ENCODE measurements at places on chromosomes 7 and 10.

GRCh38 chr10:112360308-112361270 lies 13.3 kb upstream of the ACSL5 start:
- DNase-seq = no peak

DNA sequence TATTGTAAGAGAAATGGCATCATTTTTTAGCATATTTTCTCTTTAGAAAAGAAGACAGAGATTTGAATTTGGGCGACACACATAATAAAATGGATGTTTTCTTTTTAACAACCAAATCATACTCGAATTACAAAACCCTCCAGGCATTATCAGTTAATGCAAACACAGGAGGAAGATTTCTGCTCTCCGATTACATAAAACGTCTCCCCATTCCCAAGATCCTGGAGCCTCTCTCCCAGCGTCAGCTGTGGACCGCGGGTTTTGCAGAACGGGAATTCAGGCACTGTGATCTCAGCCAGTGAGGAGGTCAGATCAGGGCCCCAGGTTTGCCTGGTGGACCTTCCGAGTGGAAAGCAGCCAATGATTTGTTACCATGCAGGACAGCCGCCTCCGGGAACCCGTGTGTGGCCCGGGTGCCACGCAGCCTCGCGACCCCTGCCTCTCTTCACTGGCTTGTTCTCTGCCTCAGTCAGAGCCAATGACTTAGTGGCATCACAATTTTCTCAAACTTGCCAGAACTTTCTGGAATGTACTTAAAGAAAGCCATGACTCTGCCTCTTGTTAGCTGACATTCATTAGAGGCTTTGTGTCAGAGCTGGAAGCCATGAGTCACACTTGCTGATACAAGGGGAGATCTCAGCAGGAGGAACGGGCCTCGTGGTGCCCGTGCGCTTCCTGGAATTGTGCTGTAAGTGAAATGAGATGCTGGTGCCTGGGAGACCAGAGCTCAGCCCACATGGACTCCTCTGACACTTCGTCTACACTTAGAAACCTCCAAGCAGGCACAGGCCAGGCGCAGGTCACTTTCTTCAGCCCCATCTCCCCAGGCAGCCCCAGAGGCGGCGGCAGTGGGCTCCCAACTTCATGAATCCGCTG lies 246.1 kb downstream of the KLF6 start:
- no peak for DNase-seq

DNA sequence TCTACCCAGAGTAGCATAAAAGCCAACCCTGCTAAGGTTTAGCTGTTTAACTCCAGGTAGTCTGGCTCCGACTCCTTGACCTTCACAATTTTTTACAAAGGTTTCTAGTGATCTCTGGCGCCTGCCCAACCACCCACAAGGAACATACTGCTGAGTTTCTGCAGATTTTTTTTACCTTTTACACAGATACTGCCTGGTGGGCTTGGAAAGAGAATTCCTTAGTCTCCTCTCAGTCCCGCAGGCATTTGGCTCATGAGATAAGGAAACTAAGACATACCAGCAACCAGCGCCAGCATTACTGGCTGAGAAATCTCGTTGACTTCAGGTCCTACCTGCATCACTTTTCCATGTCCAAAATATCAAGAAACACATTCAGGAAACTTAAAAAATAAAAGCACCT lies 51.1 kb upstream of the LYZL1 start:
- DNase-seq = no peak

GRCh38 chr7:112970771-112971170 lies 115.9 kb downstream of the GPR85 start:
- no peak for DNase-seq

DNA sequence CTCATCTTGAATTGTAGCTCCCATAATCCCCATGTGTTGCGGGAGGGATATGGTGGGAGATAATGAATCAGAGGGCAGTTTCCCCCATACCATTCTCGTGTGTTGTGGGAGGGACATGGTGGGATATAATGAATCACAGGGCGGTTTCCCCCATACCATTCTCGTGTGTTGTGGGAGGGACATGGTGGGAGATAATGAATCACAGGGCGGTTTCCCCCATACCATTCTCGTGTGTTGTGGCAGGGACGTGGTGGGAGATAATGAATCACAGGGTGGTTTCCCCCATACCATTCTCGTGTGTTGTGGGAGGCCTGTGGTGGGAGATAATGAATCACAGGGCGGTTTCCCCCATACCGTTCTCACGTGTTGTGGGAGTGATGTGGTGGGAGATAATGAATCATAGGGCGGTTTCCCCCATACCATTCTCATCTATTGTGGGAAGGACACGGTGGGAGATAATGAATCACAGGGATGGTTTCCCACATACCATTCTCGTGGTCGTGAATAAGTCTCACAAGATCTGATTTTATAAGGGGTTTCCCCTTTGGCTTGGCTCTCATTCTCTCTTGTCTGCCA lies 271.0 kb downstream of the MAD1L1 start:
- DNase-seq = peak; percentile 49

- no peak for DNase-seq
Observed at GRCh38 chr10:132972986-132973902, 30.9 kb upstream of the CFAP46 start.

DNA sequence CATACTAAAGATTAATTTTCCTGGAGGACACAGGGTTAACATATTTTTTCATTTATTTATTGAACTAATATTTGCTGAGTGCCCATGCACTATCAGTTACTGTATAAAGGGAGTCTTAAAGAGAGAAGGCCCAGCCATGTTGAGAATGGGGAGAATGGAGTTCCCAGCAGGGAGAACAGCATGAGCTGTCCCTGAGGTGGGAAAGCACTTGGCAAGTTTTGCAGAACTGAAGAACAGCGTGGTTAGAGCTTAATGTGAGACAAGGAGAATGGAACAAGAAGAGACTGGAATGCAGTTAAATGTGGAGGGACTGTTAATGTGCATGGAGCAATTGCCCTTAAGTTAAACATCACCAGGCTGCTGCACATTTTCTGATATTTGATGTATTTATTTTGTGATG lies 435.4 kb downstream of the SUGCT start:
- DNase-seq = no peak

DNA sequence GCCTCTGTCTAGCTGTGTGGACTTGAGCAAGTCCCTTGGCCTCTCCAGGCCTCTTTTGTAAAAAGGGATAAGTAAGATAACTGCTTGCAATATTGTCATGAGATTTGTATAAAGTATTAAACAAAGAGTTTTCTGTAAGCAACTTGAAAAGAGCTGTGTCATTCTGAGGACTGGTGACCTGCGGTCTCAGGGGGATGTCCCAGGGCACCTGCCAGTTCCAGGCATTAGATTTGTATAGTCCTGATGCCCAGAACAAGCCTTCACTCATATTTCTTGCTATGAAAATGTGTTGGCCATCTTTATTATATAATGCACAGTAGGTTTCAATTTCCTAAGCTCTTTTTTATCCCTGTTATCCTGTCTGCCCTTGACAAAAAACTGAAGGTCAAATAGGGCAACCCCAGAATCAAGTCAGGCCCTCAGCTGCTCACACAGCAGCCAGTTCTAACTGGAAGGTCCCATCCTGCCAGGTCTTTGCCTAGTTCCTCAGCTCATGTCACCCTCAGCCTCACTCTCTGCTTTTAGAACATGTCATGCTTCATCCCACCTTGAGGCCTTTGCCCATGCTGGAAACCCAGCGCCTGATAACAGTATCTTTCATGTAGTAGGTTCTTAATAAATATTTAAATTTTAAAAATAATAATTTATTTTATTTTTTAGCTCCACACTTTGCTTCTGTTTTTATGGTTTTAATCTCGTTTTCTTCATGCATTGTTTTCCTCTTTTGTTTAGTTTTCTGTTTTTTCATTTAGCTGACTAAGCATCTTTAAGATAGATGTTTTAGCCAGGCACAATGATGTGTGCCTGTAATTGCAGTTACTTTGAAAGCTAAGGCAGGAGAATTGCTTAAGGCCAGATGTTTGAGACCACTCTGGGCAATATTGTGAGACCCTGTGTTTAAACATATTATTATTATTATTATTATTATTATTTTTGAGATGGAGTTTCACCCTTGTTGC lies 87.5 kb upstream of the ZNF92 start:
- no peak for DNase-seq

- no peak for DNase-seq
Observed at GRCh38 chr10:52659085-52659484, 113.5 kb downstream of the MBL2 start.

DNA sequence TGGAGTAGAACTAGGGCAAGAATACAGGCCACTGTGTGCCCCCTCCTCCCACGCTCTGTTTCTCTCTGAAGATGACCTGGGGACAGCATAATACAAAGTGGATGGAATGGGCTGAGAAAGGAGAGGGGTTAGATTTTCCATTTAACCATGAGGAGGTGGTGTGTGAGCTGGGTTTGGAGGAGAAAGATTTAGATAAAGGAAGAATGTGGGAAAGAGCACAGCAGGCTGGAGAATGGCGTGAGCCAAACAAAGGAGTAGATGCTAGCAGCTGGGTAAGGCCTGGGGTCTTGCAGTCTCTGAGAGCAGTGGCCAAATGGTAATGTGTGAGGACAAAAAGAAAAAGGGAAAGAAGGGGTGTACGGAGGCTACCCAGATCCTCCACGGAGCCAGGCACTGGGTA lies 8.6 kb downstream of the PNLIPRP2 start:
- no peak for DNase-seq

GRCh38 chr7:116977172-116977571 lies 23.9 kb downstream of the ST7 start:
- no peak for DNase-seq

- no peak for DNase-seq
Observed at GRCh38 chr7:98870121-98870651, 372 bp upstream of the TMEM130 start.

GRCh38 chr10:125160856-125161706 lies 718 bp upstream of the CTBP2 start:
- DNase-seq = peak; percentile 57

DNA sequence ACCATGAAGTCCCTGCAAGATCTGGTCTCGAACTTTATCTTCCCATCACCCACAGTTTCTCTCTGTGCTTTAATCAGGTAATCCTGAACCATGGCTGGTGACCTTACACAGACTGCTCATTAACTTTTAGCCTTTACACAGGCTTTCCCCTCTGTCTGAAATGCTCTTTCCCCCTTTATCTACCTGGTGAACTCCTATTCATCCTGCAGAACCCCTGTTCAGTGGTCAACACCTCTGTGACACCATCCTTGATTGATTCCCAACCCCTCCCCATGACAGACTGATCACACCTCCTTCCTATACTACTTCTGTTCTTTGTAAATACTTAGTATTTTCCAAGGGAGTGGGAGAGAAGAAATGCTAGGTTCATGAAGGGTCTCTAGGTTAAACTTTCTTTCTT lies 254.0 kb downstream of the RPS24 start:
- no peak for DNase-seq

- DNase-seq = peak; percentile 60
Observed at GRCh38 chr10:74825371-74826141, 844 bp upstream of the KAT6B start.

GRCh38 chr7:107023522-107024151 lies 20.9 kb upstream of the PRKAR2B start:
- no peak for DNase-seq

GRCh38 chr10:126844406-126844805 lies 60.8 kb upstream of the DOCK1 start:
- DNase-seq = no peak

GRCh38 chr7:139714163-139714901 lies 63.5 kb downstream of the HIPK2 start:
- no peak for DNase-seq

DNA sequence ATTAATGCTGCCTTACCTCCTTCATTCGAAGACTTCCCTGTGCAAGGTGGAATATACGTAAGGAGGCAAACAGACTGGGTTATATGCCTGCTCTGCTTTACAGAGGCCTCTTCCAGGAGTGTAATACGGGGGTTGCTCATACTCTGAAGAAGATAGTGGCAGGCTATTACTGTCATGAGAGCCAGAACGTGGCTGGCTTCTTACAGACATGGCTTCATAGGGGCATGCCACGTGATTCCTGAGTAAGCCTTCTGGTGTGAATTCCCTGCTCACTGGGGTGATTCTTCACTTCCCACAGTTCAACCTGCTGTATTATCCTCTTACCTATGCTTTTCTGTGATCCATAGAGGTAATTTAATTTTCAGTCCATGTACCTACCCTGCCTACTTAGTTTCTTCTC lies 141.8 kb downstream of the ST7 start:
- DNase-seq = no peak

DNA sequence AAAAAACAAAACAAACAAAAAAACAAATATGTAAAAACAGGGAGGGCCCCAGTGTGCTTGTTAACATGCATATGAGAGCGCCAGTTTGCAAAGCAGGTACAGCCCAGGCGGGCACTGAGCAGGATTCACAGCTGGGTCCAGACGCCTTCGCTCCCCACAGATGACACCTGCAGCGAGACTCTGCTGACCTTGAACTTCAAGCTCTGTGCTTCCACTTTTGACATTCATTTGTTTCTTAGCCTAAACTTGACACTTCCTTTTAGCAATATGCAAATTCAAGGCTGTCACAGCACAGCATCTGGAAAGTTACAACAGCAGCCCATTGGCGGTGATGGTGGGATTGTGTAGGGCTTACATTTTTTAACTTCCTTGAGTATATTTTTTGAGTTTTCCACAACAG lies 88.8 kb upstream of the TNS3 start:
- DNase-seq = no peak

DNA sequence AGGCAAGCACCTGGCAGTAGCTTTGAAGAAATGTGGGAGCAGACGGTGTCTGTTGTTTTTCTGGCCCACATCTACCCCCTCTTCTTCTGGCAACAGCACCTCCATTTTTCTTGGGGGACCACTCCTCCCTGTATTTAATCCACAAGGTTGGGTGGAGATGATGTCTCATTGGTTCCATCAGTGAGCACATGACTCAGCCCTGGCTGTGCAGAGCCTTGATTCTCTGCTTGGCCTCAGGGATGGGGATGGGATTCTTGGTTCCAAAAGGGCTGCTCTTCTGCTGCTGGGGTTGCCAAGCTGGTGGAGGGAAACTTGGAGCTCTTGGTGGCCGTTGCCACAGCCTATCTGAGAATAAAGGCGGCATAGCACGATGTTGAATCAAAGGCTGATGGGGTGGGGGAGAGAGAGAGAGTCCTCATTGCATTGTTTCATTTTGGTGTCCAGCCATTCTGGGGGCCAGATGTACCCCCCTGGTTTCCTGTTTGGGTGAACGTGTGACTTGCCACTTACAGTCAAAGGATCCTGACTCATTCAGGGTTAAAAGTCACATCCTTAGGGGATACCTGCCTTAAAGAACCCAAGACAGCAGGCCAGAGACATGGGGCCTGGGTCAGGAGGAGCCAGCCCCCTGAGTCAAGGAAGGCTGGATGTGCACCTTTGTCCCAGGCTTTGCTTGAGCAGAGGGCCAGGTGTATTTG lies 25.9 kb downstream of the GRK5 start:
- peak; percentile 54 for DNase-seq

All from stimulated activated effector memory CD8-positive, alpha-beta T cell treated with anti-CD3 and anti-CD28 coated beads, Interleukin-12 subunit alpha, Interleukin-12 subunit beta, amount 100 ng/mL, for 72 hours (primary cell).